ENCODE measurements at places on chromosomes 3 and 15. TPM values are rescaled to one million over a fixed set of nuclear protein-coding genes. Genes with fewer than 3 reads are reported as not detected.

The CLDN16 gene
- total RNA-seq: not detected

The INSYN1 gene
- not detected for total RNA-seq

The CHSY1 gene
- 16.5 TPM for total RNA-seq

The KIF9 gene
- 2.5 TPM for total RNA-seq

The KNL1 gene
- total RNA-seq: 5.1 TPM

The ANKDD1A gene
- total RNA-seq: 3.9 TPM

The NTRK3 gene
- not detected for total RNA-seq

The FILIP1L gene
- 1.5 TPM for total RNA-seq

The COLQ gene
- 1.2 TPM for total RNA-seq

The CTDSPL gene
- not detected for total RNA-seq

The FAM227B gene
- 4.5 TPM for total RNA-seq

The PLXNA1 gene
- total RNA-seq: 47.2 TPM

The TLR9 gene
- total RNA-seq: 10.4 TPM

The GOLGA8H gene
- total RNA-seq: not detected

The CCDC80 gene
- not detected for total RNA-seq

The WDR48 gene
- 48.9 TPM for total RNA-seq

The CA12 gene
- not detected for total RNA-seq

The GPR149 gene
- not detected for total RNA-seq

The SLC27A2 gene
- 0.22 TPM for total RNA-seq

The NPAP1 gene
- not detected for total RNA-seq

The MAGEL2 gene
- total RNA-seq: not detected

The CTDSPL2 gene
- 46.8 TPM for total RNA-seq

The IL17RD gene
- total RNA-seq: not detected

The SERPINI2 gene
- total RNA-seq: not detected

The SLC22A14 gene
- total RNA-seq: 0.16 TPM

The NRG4 gene
- total RNA-seq: 0.93 TPM

The HCLS1 gene
- total RNA-seq: 440 TPM

The SYNM gene
- total RNA-seq: 0.05 TPM

The NR1I2 gene
- total RNA-seq: 1.1 TPM

The CPLX3 gene
- total RNA-seq: 0.22 TPM

The ZNF385D gene
- total RNA-seq: not detected

The WNT7A gene
- not detected for total RNA-seq

The ETFA gene
- 113 TPM for total RNA-seq

The TERC gene
- total RNA-seq: 2.5 TPM

The C2CD4A gene
- not detected for total RNA-seq

The SUSD5 gene
- total RNA-seq: 0.05 TPM

The SLC9C1 gene
- total RNA-seq: 0.24 TPM

The ZBBX gene
- not detected for total RNA-seq

The ACAN gene
- not detected for total RNA-seq

The TUSC7 gene
- not detected for total RNA-seq

The GCSAM gene
- 16.0 TPM for total RNA-seq

The EFCAB12 gene
- total RNA-seq: 2.1 TPM

The HDC gene
- not detected for total RNA-seq

The KCNAB1 gene
- total RNA-seq: not detected

The GP9 gene
- not detected for total RNA-seq

The EPHB3 gene
- 0.05 TPM for total RNA-seq

The NEIL1 gene
- 35.8 TPM for total RNA-seq

The RAB6B gene
- not detected for total RNA-seq

The SKOR1 gene
- 0.64 TPM for total RNA-seq

All from activated B cell treated with CpG ODN at 0.5 μM for 24 hours (primary cell).